A549 treated with CORT108297 at 1 μM for 4 hours (cell line): ENCODE measurements at places on chromosomes 2 and 18. TPM values are rescaled to one million over a fixed set of nuclear protein-coding genes. Genes with fewer than 3 reads are reported as not detected.

Gene CNTNAP5
- not detected in 5 replicates for total RNA-seq

Gene FNDC4
- total RNA-seq = 3.3 to 5.3 TPM (median 3.9 TPM) in 5 replicates

Gene G6PC2
- not detected in 5 replicates for total RNA-seq

Gene TPO
- 0.09 to 0.22 TPM (median 0.16 TPM) in 5 replicates for total RNA-seq

Gene C2orf72
- 5.5 to 8.2 TPM (median 6.4 TPM) in 5 replicates for total RNA-seq

Gene LRPPRC
- 87.6 to 107 TPM (median 101 TPM) in 5 replicates for total RNA-seq

Gene ELMOD3
- total RNA-seq = 10.8 to 14.5 TPM (median 12.7 TPM) in 5 replicates

Gene SLC19A3
- total RNA-seq = 2.4 to 3.5 TPM (median 2.6 TPM) in 5 replicates

Gene CASP8
- 34.4 to 43.8 TPM (median 35.5 TPM) in 5 replicates for total RNA-seq

Gene SPP2
- not detected in 5 replicates for total RNA-seq

Gene RGPD4
- total RNA-seq = 0.03 to 0.10 TPM (median 0.07 TPM) in 5 replicates

Gene IL36B
- 0.09 to 0.19 TPM in 2 of 5 replicates, not detected in the others for total RNA-seq

Gene ITSN2
- total RNA-seq = 16.2 to 23.6 TPM (median 21.8 TPM) in 5 replicates
